ENCODE measurements at places on chromosomes 5 and 9.

GRCh38 chr5:59661954-59662615 lies 231.4 kb downstream of the PDE4D start:
- DNase-seq = no peak

- DNase-seq = no peak
Measured at GRCh38 chr5:73442996-73443627, 5.5 kb downstream of the FOXD1 start.

DNA sequence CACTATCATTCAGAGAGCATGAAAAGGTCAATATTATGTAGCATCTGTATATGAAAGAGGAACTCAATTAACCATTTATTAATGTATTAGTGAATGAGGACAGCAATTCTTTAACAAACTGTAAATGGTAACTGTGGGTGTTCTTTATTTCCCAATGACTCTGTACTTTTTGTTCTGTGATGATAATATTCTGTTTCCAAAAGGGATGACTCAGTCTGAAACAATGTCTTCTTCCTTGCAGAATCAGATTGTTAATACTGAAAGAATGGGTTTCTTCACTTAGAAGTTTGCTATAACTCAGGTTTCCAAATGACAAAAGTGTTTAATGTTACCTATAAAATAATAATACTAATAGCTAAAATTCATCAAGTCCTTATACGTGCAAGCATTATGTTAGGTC lies 1518.7 kb upstream of the WWC1 start:
- DNase-seq = no peak

GRCh38 chr5:35657877-35658276 lies 40.2 kb downstream of the SPEF2 start:
- no peak for DNase-seq

- no peak for DNase-seq
Measured at GRCh38 chr9:109549386-109549785, 51.3 kb upstream of the PTPN3 start.

GRCh38 chr9:65404232-65405006 lies 119.4 kb upstream of the FOXD4L5 start:
- no peak for DNase-seq

DNA sequence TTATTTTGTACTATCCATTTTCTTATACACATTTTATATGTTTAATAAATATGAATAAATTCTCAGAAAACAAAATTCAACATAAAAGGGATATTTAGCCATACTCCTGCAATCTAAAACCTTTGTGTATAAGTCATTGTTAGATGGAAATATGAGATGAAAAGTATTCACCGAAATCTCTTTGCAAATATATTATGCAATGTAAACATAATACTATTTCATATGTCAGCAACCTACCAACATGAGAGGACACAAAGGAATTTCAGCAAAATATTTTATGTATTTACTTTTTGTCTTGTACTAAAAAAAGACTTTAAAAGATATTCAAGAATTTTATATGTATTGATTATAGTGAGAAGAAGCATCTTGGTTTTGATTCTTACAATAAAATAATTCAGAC lies 1623.4 kb downstream of the EFNA5 start:
- DNase-seq = no peak

DNA sequence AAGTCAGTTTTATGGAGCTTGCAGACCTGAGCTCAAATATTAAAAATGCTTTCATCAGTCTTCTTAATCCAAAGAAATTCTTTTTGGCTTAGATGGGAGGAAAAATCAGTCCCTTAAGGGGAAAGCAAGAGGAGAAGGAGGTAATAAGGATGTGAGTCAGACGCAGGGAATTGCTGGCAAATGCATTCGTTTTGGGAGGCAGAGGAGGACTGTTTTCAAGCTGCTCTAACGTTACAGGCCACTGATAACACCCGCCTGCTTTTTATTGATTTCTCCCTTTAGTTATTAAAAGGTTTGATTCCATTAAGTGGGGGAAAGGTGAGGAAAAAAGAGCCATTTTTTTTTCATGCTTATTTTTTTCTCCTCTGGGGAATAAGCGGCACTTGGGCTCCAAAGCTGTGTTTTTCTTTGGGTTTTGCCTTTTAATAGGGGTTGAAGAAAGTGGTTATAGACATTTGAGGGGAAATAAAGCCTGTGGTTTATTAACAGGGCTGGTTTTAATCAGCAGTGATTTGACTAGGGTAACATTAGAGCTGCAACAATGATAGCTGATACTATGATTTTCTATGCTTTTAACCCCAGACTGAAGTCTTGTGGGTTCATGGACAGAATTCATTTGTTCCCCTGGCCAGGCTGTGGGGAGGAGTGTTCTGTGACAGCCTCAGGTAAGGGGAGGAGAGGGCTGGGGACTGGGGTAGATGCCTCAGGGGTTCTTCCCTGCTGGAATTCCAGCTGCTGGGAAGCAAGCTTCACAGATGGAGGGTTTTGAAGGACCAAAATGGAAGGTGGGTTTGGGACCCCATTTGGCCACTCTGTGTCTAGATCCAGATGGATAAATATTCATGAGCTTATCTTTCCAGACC lies 225.2 kb downstream of the GAS1 start:
- DNase-seq = no peak

DNA sequence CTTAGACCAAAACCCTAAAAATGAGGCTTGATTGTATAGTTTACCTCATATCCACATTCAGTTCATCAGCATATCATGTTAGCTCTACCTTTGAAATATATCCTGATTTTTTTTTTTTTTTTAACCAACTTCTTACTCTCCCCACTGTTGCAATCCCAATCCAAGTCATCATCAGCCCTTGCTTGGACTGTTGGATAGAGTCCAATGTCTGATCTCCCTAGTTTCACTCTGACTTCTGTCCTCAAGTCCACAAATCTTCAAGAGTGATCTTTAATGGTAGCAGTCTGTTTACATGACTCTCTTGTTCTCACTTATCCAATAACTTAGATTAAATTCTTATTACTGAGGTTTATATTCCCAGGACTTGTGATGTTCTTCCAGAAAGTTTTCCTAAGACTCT lies 30.8 kb downstream of the NAA35 start:
- DNase-seq = no peak

- DNase-seq = no peak
Measured at GRCh38 chr5:91219091-91219802, 163.9 kb downstream of the ARRDC3 start.

DNA sequence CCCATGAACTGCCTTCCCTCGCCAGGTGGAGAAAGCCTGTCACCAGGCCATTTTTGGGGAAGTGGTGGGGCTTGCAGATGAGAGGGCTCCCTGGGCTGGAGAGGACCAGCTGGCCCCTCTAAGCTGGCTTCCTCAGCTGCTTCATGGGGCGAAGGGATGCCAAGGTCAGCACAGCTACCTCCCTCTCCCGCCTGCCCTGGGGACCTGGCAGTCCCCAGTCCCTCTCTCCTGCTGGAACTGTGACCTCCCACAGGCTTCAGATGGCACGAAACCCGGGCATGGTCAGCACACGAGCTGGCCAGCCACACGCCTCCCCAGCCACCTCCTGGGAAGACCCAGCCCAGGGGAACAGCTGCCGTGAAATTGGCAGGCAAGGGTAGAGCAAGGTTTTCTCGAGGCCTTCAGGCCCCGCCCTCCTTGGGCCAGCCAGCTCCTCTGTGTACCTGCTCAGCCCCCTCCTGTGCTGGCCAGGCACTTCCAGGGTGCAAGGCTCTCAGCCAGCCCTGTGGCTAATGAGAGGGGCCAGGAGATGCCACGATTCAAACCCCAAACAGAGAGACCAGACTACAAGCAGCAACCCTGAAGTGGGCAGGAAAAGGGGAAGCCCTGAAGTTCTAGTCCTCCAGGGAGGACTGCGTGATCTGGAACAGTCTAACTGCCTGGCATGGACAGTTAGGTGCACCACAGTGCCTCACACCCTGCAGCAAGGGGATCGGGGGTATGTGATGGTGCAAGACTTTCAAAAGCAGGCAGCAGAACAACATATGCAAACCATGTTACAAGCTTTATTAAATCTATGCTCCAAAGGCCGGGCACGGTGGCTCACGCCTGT lies 12.9 kb downstream of the PLPP7 start:
- no peak for DNase-seq

DNA sequence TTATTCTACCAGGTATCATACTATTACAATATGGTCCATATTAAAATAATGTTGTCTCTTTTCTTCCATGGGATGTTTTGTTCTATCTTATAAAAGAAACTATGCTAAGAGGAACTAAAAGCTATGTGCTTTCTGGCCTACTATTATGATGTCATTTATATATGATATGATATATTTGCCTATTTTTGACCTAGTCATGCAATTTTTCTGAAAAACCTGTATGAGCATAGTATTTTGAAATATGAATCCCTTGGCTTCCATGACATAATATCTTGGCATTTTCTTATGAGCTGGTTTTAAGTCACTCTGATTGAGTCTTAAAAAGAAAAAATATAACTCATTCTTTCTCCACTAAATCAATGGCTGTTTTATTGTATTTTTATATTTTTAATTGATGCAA lies 60.7 kb downstream of the MAN2A1 start:
- no peak for DNase-seq

GRCh38 chr9:23563517-23563916 lies 262.5 kb downstream of the ELAVL2 start:
- DNase-seq = no peak

DNA sequence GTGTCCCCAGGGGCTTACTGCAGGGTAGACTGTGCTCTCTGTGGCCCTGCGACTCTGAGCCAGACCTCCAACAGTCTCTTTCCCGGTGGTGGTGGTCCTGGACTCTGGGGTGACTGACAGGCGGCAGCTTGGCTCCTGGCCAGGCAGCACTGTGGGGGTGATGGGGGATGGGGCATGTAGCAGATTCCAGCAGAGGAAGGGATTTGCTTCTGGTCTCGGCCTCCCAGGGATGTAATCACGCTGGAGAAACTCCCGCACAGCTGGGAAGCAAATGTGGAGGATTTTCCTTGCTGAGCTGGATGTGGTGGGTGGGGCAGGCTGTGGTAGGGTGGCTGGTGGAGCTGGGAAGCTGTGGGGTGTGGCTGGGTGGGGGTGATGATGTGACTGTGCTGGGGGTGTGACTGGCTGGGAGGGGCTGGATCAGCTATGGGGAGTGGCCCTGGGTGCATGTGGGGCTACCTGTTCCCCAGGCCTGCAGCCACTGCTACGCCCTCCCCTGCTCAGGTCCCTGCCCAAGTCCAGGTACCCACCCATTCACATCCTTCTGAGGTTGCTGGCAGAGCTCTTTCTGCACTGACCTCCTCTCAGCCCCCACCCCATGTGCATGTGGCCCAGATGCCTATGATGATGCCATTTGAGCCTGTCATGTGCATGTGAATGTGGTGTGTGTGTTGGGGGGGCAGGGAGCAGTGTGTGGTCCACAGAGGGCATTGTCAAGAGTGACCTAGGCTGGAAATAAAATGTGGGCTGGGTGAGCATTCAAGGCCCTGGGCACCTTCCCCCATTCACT lies 3.8 kb downstream of the NDST1 start:
- no peak for DNase-seq

- no peak for DNase-seq
Measured at GRCh38 chr5:157390133-157390532, 69.9 kb upstream of the NIPAL4 start.

DNA sequence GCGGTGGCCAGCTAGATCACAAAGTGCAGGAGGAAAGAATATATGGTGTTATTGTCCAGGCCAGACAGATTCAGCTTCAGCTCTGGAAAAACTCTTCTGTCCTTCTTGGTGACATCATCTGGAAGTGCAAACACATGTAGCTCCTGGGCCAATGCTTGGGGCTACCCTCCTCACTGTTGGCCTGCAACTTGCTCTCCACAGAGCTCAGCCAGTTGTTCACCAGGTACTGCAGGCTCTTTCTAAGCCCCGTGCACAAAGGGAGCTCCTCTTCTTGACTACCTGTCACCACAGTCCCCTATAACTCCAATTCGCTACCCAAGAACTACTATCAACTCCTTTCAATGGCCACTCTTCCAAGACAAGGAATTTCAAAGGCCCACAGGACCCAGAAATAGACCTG lies 1175.9 kb upstream of the CDH9 start:
- DNase-seq = no peak

GRCh38 chr9:4559261-4560182 lies 69.3 kb downstream of the SLC1A1 start:
- DNase-seq = no peak

GRCh38 chr5:60649288-60649917 lies 50.6 kb downstream of the DEPDC1B start:
- DNase-seq = no peak

DNA sequence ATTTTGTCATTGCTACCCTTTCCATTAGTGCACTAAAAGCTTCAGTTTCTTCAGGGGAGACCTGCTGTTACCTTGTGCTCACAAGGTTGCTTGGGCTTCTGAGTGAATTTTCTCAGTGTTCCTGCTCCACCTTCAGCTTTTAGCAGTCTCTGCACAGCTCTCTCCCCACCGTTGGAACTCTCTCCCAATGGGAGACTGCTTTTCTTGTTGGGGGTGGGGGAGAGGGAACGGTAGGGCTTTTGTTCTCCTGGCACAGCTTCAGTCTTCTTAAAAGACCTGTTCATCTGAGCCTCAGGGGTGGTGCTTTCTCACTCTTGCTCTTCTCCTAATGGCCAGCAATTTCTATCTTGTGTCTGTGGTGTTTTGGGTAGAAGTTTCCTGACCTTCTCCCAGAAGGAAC lies 915.7 kb downstream of the EFNA5 start:
- no peak for DNase-seq

GRCh38 chr5:13749766-13750165 lies 194.7 kb downstream of the DNAH5 start:
- DNase-seq = no peak

DNA sequence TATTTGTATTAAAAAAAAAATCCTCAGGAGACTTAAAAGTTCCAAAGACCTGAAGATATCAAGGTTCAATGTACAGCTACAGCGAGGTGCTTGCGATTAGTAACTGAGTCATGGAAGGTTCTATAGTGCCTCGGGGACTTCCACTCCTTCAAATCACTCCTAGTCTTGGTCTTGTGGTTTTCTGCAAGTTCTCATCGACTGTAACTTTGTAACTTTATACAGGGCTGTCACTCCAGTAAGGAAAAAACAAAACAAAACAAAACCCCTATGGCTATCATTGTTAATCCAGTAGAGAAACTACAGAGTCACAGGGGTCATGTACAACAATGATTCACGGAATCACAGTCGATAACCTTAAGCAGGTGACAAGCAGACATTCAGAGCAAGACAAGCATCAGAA lies 39.8 kb upstream of the SELENOP start:
- DNase-seq = no peak
